ENCODE measurements at places on chromosomes 5 and 9.
A peak's percentile ranks its signal among the peaks of the same experiment; 100 is the strongest.

DNA sequence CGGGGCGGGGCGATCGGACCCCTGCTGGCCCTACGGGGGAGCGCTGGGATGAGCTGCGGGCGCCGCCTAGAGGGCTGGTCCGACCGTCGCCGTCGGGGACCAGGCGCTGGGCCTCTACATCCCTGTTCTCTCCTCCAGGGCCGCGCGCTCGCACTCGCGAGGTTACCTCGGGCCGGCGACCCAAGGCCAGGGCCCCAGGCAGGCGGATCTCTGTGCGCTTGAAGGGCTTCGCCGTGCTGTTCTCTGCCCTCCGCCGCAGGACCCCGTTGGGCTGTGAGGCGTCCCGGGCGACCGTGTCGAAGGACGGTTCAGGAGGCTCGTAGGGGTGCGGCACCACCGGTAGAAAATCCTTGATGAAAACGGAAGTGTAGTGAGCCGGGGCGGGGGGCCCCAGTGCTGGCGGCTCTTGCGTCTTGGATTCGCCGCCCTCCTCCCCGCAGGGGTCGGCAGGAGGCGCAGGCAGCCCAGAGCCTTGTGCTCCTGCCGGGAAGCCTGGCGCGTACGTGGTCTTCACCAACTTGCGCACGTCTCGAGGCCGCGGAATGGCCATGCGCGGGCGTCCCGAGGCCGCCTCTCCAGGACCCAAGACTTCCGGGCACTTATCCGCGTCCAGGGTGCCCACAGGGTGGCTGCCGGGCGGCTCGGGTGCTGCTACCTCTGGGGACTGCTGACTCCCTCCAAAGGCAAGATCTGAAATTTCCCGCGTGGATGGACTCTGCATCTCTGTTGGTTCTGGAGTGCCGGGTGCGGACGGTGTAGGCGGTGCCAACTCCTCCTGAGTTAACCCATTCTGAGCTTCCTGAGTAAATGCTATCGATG lies 2.0 kb downstream of the PROB1 start:
- peak; percentile 94 for DNase-seq

- no peak for DNase-seq
Observed at GRCh38 chr5:133371371-133372155, 240.8 kb downstream of the FSTL4 start.

GRCh38 chr9:131290036-131290766 lies 678 bp downstream of the PLPP7 start:
- no peak for DNase-seq

GRCh38 chr5:65546141-65546540 lies 16.8 kb downstream of the CENPK start:
- no peak for DNase-seq

DNA sequence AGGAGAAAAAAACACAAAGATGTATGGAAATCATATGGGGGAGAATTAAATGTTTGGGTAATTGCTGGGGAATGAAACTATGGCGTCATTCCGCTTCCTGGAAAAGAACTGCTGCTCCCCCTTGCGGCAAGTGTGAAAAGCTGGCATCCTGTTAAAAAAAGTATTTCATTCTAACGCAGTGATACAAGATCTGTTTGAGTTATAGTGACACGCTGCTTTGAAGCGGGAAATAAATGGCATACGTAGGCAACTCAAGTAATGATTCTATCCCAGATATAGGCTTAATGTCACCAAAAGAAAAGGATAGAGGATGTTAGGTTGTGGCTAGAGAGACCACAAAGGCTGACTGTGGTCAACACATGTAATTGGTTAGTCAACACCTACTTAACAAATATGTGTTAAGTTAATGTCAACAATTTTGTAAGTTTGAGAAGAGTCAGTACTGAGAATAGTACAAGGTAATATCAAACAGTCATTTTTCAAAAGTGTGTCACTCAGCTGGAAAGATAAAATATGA lies 70.2 kb upstream of the ALDH1A1 start:
- no peak for DNase-seq

GRCh38 chr9:33472171-33472880 lies 1.4 kb downstream of the NOL6 start:
- DNase-seq, result no peak
